Fibroblast of villous mesenchyme (primary cell): ENCODE measurements at places on chromosomes 1 and 21.

DNA sequence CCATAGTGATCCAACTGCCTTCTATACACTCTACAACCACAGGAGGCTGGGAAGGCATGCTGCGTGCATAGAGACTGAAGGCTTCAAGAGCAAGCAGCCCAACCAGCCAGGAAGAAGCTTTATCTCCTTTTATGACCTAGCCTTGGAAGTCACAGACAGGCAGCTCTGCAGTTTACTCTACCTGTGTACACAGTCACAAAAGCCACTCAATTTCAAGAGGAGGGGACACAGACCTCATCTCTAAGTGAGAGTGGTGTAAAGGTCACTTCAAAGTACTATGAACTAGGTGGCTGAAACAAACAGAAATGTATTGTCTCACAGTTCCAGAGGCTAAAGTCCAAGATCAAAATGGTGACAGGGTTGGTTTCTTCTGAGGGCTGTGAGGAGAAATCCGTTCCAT lies 69.6 kb upstream of the GJB5 start:
- no peak for DNase-seq

- DNase-seq, result peak; percentile 38
Observed at GRCh38 chr1:214224611-214225354, 56.2 kb upstream of the SMYD2 start.

DNA sequence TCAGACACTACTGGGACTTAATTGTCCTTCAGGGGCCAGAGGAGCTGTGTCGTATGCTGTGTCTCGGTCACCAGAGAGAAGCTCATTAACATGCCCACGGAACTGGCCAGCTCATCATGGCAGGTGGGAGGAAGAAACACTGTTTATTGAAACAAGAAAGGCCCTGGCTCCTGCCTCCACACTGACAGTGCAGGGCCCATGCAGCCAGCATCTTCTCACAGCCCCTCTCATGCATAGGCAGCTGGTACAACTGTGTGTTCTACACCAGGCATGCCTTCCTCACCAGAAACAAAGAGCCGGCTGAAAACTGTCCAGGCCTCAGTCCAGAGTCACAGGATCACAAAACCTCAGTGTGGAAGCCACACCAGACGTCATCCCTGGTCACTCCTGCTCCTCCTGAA lies 106.0 kb downstream of the UBE2U start:
- DNase-seq, result no peak

GRCh38 chr1:14681182-14681581 lies 82.7 kb downstream of the KAZN start:
- no peak for DNase-seq

DNA sequence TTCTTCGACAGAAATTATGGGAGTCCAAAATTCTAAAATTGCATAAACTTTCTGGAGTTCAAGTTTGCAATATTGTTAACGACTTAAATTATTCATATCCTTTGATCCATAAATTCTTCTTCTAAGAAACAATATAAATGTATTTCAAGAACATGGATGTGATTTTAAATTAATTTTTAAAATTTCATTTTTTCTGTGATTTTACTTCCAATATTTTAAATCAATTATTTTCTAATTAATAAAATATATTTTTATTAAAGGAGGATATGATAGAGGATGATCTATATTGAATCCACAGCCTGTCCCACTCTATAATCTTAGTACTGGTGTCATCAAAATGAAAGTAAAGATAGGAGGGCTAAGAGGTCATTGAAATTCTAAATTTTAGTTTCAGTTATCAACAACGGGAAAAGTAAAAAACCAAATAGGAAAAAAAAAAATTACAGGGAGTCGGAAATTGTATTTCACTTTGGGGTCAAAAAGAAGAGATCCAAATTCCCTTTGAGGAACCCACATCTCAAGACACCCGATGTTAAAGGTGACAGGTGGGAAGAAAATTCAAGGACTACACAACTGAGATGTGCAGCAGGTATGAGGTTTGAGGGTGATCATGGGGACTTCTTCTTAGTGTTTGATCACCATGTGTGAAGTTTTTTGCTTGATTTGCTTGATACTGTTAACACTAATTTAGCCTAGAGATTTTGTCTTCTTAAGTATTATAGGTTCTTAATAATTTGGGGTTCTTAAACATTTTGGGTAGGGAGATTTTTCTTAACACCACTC lies 154.8 kb upstream of the RGS18 start:
- no peak for DNase-seq

DNA sequence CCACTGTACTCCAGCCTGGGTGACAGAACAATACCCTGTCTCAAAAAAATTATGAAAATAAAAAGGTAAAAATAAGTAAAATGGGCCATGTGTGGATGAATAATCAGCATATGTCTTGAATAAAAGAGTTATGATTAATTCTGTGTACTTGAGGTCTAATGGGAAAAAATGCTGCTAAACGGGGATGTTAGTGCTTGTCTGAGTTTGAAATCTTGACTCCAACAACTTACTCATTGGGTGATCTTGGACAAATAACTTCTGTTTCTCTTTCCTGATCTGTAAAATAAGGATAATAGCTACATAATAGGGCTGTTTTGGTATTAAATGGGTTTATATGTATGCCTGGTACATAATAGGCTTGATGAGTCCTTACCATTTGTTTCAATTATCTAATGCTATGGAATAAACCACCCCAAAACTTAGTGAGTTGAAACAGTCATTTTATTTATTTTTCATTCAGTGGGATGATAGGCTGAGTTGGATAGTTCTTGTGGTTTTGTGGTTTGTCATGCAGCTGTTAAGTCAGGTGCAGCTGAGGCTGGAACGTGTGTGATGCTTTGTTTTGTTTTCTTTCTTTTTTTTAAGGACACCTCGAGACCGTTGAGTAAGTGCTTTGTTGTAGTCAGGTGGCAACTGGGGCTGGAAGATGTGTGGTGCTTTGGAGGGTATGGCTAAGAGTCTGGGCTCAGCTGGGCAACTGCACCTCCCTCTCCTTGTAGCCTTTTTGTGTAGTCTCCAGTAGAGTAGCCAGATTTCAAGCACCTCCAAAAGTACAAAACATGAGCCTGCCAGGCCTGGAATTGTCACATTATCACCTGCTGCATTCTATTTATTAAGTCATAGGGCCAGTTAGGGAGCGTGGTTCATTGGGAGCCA lies 4.9 kb downstream of the MDM4 start:
- DNase-seq, result peak; percentile 81

- no peak for DNase-seq
Observed at GRCh38 chr1:182629499-182630096, 25.4 kb upstream of the RGS16 start.

DNA sequence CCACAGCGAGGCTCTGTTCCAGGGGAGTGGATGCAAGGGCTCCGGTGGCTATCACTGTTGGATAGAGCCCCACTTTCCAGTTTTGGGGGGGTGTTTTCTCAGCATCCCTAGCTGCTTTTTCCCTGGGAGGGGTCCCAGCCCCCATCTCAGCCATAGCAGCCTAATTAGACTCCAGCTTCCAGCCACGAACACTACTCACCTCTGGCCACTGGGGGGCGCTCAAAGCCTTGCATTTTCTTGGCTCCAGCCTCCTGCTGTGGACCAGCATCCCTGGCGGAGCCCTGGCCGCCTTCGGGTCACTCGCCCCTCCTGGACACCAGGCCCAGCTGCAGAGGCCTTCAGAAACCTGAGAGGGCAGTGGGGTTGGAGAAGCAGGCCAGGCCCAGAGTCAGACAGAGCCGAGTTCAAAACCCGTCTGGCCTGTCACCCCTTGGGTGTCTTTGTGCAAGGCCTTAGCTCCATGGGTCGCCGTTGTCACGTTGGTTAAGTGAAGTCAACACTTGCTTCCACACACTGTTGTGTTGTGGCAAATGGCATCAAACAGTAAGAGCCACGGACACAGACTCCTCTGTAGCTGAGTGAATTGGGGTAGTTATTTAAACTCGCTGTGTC lies 93.5 kb upstream of the ACTL8 start:
- DNase-seq, result peak; percentile 50

DNA sequence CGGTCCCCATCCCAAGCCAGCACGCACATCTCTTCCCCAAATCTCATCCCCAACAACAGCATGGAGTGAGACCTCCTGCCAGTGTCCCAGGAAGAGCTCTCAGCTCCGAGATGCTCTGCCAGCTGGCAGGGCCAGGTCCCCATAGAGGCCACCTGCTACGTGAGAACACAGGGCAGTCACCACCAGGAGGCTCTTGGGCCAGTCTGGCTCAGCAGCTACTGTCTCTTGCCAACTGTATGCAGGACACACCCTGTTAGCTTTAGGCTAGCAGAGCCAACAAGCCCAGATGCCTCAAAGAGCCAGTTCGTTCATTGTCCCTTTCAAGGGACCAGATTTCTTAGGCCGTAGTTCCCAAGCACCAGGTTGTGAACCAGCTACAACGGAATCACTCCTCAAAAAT lies 36.9 kb downstream of the FBXO2 start:
- DNase-seq, result no peak
